Stimulated activated CD8-positive, alpha-beta memory T cell treated with anti-CD3 and anti-CD28 coated beads, Interleukin-7, amount 100 ng/mL, for 24 hours (primary cell): ENCODE measurements at places on chromosomes 2 and 18.

GRCh38 chr18:35005963-35006577 lies 35.1 kb upstream of the MAPRE2 start:
- no peak for DNase-seq

- DNase-seq: no peak
These were observed 580.0 kb downstream of the RNF144A start for GRCh38 chr2:7497178-7497577.

DNA sequence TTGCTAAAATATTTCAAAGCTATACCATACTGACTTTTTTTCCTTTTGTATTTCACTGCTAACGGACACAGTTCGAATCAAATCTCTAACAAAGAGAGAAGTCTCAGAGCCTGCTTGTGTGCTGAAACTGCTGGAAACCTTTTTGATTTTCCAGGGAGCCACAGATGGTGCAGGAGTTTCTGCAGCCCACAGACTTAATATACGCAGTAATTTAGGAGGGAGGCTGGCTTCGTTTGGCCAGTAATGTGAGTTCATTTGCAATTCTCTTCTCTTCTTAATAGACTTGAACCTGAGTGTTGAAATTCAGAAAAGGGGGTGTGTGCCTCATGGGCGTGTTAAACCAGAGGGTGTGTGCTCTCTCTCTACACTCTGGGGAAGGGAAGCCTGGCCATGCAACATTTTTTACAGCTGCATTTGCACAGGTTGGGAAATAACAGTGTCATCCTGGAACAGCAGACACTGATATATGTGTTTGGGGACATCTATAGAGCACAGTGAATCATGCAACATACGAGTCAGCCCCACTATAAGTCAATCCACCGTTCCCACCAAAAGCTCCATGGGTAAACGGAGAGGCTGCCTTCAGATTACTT lies 333.0 kb downstream of the CLIP4 start:
- no peak for DNase-seq

GRCh38 chr2:110770404-110770958 lies 38.1 kb downstream of the ACOXL start:
- no peak for DNase-seq

GRCh38 chr2:34652636-34653035 lies 1053.5 kb upstream of the FAM98A start:
- no peak for DNase-seq

GRCh38 chr2:6993229-6993640 lies 76.0 kb downstream of the RNF144A start:
- no peak for DNase-seq

DNA sequence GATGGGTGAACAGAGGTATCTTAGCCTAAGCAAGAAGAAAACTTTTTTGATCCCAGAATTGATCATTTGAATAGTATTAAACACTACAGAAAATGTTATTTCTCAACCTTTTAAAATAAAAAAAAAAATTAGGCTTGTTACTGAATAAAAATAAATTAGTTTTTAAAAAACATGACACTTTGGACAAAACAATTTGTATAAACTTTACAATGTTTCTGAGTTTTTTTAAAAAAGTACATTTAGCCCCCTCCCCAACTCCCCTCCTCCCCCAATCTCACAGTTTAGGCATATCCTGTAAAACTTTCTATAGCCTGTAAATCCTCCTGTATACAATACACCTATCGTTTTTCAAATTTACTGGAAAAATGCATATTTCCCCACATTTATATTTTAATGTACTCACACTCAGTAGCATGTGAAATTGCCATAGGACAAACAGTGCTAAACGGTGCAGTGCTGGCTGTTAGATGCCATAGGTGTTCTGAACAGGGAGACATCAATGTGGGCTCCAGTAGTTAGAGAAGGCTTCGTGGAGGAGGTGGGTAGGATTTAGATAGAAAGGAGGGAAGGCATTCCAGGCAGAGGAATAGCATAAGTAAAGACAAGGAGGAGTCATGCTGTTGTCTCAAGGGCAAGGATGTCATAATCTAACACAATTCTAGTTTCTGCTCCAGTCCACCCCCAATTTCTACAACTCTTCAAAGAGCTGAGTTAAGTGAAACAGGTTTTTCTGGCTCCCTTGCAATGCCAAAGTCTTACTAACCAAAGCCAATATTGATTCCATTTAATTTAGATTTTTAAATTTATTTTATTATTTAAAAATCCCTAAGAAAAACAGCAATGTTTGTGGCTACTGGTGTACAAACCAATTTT lies 50.9 kb downstream of the SP3 start:
- DNase-seq: no peak

GRCh38 chr2:96546321-96546720 lies 9.8 kb downstream of the ARID5A start:
- no peak for DNase-seq

- no peak for DNase-seq
These were observed 60.0 kb downstream of the IL1R2 start for GRCh38 chr2:102051692-102052277.

- no peak for DNase-seq
These were observed 32.2 kb downstream of the LINC00305 start for GRCh38 chr18:64116571-64117175.

DNA sequence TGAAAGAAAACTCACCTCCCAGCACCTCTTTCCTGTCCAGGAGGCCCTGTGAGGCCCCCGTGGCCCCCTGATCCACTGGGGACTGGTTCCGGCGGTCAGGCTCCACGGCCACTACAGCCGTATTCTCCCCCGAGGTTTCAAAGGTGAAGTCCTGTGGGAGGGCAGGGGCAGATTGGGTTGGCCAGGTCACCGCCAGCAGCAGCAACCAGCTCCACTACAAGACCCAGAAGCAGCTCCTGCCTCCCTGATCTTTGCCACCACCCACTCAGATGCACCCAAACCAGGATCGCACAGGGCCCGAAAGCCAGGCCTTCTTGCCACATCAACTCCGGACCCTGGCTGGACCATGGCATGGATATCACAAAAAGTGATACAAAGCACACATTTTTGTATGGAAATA lies 21.9 kb downstream of the SDC1 start:
- no peak for DNase-seq

GRCh38 chr2:102735416-102736109 lies 26.3 kb upstream of the TMEM182 start:
- no peak for DNase-seq

DNA sequence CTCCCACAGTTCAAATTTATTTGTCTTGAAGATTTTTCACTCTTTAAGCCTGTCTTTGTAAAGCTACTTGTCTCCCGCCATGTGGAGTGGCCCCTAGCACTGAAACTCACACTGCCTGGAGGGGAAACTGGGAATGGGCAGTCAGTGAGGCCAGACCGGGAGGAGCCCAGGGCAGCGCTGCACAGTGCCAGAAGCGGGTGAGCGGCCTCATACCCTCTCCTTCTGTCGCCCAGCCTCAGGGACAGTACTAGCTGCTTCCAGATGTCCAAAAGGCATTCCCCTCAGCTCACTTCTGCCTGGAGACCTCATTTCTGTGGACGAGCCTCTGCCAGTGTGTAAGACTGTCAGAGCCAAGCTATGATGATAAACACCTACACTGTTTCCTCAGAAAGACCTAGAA lies 79.9 kb downstream of the SEPTIN10 start:
- DNase-seq: no peak

GRCh38 chr2:28661589-28662001 lies 90.0 kb upstream of the PPP1CB start:
- no peak for DNase-seq

DNA sequence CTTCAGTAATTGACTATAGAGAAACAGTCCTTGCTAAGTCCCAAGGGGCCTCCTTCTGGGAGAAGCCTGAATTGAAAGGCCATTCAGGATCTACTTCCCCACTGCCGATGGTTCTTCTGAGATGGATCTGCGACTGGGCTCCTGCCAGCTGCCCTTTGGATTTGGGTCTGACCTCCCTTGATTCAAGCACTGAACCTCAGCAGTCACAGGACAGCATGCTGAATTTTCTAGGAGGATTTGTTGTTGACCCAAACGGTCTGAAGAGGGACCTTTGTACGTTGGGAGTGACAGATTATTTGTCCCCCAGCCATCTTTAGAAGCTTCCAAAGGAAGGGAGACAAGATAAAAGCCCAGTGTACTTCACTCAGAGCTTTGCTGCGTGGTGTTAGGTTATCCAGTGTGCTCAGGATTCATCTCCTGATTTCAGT lies 67.1 kb downstream of the NXPH2 start:
- no peak for DNase-seq

DNA sequence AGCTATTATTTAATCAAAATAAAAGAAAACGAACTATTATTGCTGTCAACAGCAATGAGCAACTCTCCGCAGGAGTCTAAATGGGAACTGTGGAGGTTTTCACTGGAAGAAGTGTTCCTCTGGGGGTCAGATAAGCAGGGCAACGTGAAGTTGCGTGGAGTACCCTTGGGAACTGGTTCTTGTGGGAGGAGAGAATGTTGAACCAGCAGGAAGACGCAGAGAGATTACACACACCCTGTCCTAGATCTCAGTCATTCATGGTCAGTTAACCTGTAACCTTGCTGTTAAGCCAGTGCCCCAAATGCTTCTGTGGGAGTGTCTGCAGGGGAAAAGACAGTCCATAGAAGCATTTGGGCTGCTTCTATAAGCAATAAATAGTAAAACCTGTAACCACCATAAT lies 20.4 kb upstream of the CABLES1 start:
- no peak for DNase-seq

DNA sequence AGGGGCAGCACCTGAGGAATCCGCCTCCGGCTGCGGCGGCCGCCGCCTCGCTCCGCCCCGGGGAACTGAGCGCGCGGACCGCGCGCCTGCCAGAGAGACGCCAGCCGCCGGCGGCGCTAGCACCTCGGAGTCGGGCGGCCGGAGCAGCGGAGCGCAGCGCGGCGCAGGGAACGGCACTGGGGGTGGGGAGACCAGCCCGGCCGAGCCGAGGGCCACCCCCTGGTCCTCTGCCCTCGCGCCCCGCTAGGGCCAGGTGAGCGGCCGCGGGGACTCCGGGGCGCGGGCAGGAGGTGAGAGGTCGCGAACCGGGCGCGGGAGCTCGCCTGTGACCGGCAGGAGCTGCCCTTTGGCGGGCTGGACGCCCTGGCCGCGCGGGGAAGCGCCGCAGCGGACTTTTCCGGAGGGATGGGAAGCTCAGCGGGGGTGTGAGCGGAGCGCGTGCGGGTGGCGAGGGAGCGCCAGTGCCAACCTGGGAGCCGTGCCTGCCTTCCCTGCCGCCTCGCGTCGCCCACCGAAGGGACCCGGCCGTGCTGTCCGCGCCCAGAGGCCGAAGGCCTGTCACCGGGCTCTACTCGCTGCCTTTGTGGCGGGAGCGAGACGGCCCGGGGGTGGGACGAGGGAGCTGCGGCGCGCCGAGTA lies at the start of gene GREB1L:
TSS of gene GREB1L (plus strand) at position 92 of the 639 bp plus-strand sequence. CDS start 141,287 bp downstream, outside the sequence.
- no peak for DNase-seq

- no peak for DNase-seq
These were observed 182.3 kb downstream of the CAMKMT start for GRCh38 chr2:44543773-44544725.

GRCh38 chr18:23900994-23901393 lies 113.6 kb upstream of the TTC39C start:
- no peak for DNase-seq

GRCh38 chr2:207546822-207547221 lies 17.1 kb downstream of the CREB1 start:
- no peak for DNase-seq

GRCh38 chr18:26421503-26421902 lies 126.8 kb downstream of the KCTD1 start:
- DNase-seq: no peak

DNA sequence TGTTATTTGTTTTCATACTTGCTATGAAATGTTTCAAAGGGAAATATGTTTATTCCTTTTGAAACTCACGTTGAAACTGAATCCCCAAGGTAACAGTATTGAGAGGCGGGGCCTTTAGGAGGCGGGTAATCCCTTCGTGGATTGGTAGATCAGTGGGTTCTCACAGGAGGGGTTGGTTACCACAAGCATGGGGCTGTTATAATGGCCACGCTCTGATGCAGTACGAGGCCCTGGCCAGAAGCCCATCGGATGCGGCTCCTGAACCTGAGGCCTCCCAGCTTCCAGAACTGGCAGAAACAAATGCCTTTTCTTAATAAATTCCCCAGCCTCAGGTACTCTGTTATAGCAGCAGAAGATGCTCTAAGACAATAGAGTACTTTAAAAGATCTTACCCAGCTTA lies 135.7 kb downstream of the ASB1 start:
- DNase-seq: no peak

GRCh38 chr2:42809131-42809818 lies 16.9 kb upstream of the HAAO start:
- no peak for DNase-seq

DNA sequence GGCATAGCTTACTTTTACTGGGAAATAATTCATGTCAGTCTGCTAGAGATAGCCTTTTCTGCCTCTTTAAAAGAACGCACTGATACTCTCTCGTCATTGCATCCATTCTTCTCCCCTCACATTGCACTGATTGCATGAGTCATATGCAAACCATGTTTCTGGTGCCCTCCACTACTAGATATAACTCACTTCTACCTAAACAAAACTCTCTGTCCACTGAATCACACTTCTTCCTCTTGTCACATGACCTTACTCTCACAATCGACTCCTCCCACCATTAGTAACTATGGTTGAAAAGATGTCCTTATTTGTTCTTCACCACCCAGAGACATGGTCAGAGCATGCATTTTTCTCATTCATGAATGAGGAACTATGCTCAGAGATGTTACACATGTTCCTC lies 158.0 kb downstream of the CSRNP3 start:
- no peak for DNase-seq

GRCh38 chr2:156586621-156587020 lies 150.4 kb downstream of the GPD2 start:
- no peak for DNase-seq

- no peak for DNase-seq
These were observed 250.8 kb upstream of the OSR1 start for GRCh38 chr2:19609266-19609665.

DNA sequence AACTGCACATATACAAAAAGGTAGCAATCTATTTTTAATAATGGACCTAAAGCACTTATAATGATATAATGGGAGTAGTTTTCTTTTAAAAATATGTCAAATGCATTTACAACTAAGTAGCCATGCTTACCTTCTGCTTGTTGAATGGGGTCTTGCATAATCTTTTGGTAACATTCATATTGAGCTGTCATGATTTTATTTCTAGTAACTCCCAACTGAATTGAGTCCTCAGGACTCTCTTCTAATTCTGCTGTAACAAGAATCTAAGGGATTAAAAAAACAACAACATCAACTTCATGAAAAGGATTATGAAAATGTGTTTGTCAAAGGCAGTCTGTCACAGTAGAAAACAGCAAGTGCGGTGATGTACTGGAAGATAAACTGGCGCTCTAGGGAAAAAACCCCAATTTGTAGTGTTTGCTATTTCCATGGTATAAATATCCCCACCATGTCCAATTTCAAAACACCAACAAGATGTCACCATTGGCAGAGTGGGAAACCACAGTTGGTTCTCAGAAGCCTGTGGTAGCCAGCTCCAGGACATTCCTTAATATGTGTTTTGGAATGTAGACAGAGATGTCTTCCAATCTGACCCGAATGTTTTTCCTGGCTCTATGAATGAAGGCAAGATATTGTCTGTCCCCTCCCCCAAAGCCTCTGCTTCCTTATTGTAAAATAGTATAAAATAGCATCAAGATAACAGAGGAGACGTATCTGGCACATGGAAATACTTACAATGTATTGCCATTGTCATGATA lies 64.8 kb downstream of the CALCRL start:
- DNase-seq: no peak

- no peak for DNase-seq
These were observed 90.2 kb downstream of the BCL11A start for GRCh38 chr2:60463249-60463648.
